Activated CD4-positive, alpha-beta memory T cell treated with anti-CD3 and anti-CD28 coated beads for 36 hours (primary cell): ENCODE measurements at places on chromosomes 4 and X. TPM values are rescaled to one million over a fixed set of nuclear protein-coding genes. Genes with fewer than 3 reads are reported as not detected.

DNA sequence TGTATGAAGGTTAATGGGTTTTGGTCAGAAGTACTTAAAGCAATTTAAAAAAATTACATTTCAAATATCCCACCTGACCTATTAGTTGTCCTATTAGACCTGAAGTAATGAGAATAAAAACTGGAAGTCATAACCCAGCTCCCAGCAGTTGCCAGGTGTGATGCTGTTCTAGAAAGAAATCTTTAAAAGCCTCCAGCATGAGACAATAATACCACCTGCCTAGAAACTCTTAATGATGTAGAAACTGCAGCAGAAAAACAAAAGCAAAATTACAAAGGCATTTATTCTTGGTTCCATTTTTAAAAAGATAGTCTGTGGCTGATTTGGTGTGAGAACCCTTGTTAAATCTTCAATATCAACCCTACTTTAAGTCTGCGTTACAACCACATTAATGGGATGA is 1137.7 kb upstream of the TENM3 start:
- H3K27ac ChIP-seq, result no peak overlapping the region
- H3K27me3 ChIP-seq, result no peaks in the 10 kb centered on the region
- H3K4me3 ChIP-seq, result no peak overlapping the region
- H3K4me1 ChIP-seq, result no peaks in the 10 kb centered on the region
- DNase-seq, result no peak

Gene MAGEB1
- not detected for total RNA-seq

GRCh38 chr4:86496094-86497080 is 97.7 kb upstream of the PTPN13 start:
- H3K27ac ChIP-seq, result no peak overlapping the region
- peaks cover 1% of the 10 kb centered on the region for H3K27me3 ChIP-seq
- DNase-seq, result peak; percentile 27
- H3K4me1 ChIP-seq, result no peaks in the 10 kb centered on the region
- H3K4me3 ChIP-seq, result no peak overlapping the region

GRCh38 chrX:110992611-110993010 is 103.4 kb upstream of the PAK3 start:
- H3K27ac ChIP-seq, result no peak overlapping the region
- no peaks in the 10 kb centered on the region for H3K4me1 ChIP-seq
- no peaks in the 10 kb centered on the region for H3K36me3 ChIP-seq
- DNase-seq, result peak; percentile 22
- H3K4me3 ChIP-seq, result no peak overlapping the region
- peaks cover 2% of the 10 kb centered on the region for H3K27me3 ChIP-seq

- H3K4me3 ChIP-seq, result no peak overlapping the region
- no peaks in the 10 kb centered on the region for H3K36me3 ChIP-seq
- H3K27ac ChIP-seq, result no peak overlapping the region
- H3K4me1 ChIP-seq, result no peaks in the 10 kb centered on the region
- DNase-seq, result peak; percentile 35
Observed at GRCh38 chrX:153635788-153636668, 11.0 kb upstream of the DUSP9 start.

DNA sequence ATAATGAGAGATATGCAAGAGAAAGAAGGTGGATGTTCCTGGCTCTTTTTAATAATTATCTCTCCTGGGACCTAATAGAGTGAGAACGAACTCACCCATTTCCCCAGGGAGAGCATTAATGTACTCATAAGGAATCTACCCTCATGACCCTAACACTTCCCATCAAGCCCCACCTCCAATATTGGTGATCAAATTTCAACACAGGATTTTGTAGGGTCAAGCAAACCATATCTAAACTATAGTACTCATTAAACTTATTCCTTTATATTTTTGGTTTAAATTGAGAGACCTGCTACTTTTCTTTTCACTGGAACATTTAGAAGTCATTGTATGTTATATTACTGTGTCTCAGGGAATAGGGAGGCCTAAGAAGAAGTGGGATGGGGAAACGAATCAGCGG is 2.6 kb downstream of the UGT2A3 start:
- no peaks in the 10 kb centered on the region for H3K27me3 ChIP-seq
- no peak overlapping the region for H3K27ac ChIP-seq
- DNase-seq, result no peak
- no peaks in the 10 kb centered on the region for H3K36me3 ChIP-seq
- H3K4me3 ChIP-seq, result no peak overlapping the region
